Activated CD8-positive, alpha-beta memory T cell treated with anti-CD3 and anti-CD28 coated beads for 1 hour (primary cell): ENCODE measurements at places on chromosomes 12 and 14.

DNA sequence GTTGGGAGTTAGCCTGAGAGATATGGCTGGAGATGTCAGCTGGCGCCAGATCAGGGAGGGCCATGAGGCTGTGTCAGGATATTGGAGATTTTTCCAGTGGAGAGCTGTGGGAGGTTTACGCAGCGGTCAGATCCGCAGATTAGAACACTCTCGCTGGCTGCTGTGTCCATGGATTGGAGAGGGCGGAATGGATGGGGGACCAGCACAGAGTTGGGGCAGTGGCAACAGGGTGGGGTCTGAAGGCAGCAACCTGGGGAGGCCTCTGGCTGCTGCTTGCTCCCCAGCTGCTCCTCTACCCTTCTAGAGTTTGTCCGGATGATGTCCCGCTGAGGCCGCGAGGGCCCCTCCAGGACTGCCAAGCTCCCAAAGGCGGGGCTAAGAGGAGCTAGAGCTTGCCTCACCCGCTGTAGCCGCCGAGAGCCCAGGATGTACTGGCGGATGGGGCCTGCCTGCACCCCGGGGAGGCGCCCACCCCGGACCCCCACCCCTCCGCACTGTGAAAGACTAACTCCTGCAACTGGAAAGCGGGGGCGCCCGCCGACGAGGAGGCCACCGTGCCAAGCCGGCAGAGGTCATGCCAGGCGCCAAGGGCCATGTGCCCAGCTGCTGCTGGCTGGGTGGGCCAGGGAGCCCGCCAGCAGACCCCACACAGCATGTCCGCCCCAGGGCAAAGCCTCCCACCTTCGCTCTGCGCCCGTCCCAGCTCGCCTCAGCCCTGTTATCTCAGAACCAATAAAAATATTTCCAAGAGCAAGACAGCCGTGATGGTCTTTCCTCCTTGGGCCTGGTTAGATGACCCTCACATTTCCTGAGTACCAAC lies 20.2 kb upstream of the MLEC start:
- no peak for DNase-seq

- no peak for DNase-seq
Observed at GRCh38 chr12:124009781-124010180, 36.8 kb downstream of the ZNF664 start.

DNA sequence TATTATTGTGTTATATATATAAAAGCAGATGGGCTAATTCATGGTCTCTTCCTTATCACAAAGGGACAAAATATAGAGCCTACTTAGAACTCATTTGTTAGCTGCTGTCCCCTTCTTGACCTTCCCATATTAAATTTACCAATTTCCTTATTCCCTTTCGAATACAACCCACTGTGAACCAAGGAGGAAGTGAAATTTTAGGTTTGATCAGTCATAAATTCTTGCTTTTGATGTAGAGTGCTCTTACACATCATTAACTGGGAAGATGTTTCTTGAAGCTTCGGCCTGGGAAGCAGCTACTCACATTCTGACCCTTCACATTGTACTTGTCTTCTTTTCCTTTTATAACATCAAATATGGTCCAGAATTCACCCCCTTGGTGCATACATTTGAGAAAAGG lies 579.0 kb downstream of the LRFN5 start:
- DNase-seq = no peak

DNA sequence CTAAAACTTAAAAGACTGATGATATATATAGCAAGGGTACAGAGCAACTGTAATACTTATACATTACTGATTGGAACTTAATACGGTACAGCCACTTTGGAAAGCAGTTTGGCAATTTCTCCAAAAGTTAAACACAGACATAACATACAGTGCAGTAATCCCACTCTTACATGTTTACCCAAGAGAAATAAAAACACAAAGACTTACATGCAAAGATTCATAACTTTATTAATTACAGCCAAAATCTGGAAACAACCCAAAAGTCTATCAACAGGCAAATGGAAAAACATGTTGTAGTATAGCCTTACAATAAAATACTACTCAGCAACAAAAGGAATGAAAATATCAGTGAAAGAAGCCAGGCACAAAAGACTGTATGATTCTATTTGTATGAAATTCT lies 84.6 kb downstream of the GARIN6 start:
- no peak for DNase-seq

- DNase-seq = no peak
Observed at GRCh38 chr14:79467835-79468234, 743.5 kb downstream of the DIO2 start.

DNA sequence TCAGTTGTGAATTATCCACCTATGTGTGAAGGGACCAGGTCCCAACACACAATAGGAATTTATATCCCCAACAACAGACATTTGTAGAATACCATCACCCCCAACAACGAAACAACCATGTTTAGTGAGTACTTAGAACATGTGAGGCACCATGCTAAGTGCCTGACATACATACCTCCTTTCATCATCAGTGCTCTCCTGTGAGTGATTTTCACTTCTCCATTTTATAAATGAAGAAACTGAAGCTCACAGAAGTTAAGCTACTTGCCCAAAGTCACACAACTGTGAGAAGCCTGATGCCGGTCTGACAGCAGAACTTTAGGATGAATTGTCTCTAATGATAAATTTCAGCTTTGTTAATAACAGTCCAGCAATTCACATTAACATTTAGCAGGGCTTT lies 35.4 kb downstream of the SPTB start:
- DNase-seq = no peak

DNA sequence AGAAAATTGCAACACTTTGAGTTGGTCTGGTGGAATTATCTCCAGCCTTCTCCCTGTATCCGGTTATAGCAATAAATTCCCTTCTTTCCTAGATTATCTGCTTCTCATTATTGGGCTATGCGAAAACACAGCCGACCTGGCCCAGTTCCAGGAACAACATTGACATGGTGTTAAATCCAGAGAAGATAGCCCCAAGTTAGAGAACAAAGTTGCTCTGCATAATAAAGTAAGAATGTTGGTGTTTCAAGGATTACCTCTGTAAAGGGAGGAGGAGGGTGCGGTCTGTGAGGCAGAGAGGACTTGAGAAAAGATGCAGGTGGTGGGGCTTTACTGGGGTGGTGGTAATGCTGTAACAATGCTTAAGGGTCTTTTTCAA lies 12.1 kb downstream of the TCL1A start:
- DNase-seq = no peak

GRCh38 chr12:109902891-109903418 lies 2.9 kb downstream of the TCHP start:
- no peak for DNase-seq

GRCh38 chr14:63134801-63135200 lies 69.4 kb upstream of the RHOJ start:
- no peak for DNase-seq

GRCh38 chr12:28795311-28795710 lies 353.8 kb upstream of the FAR2 start:
- DNase-seq = no peak

GRCh38 chr14:31749275-31749674 lies 188.1 kb downstream of the NUBPL start:
- no peak for DNase-seq

GRCh38 chr14:52015411-52016030 lies 26.2 kb downstream of the RTRAF start:
- DNase-seq = no peak

DNA sequence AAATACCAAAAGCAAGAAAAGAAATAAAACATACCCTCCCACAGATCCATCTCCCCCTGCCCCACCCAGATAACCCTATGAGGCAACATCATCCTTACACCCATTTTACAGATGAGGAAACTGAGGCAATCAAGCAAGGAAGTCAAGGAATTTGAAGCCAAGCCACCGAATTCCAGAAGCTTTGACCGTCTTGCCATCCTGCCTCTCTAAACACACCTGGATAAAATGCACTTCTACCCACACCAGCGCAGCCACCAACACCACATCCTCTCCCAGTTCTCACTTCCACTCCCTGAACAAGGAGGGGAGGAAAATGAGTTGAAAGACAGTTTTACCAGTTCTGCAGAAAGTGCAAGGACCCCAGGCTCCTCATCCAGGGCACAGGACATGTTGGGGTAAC lies 13.6 kb downstream of the CMKLR1 start:
- no peak for DNase-seq

DNA sequence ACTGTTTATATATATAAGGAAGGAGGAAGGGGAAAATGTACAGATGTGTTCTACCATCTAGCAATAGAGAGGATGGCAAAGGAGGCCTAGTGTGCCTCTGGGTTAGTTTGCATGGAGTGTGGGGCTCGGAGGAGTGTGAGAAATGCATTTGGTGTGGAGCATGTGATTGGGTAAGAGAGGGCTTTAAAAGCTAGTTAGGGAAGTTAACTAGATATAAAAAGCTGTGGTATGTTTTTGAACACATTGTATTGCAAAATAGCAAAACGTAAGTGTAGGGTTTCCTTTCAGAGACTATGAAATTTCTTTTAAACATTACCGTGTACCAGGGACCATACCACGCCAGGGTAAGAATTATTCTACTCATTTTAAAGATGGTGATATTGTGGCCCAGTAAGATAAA lies 53.3 kb upstream of the STXBP6 start:
- DNase-seq = no peak

- DNase-seq = no peak
Observed at GRCh38 chr14:103858063-103858781, 10.8 kb upstream of the PPP1R13B start.

DNA sequence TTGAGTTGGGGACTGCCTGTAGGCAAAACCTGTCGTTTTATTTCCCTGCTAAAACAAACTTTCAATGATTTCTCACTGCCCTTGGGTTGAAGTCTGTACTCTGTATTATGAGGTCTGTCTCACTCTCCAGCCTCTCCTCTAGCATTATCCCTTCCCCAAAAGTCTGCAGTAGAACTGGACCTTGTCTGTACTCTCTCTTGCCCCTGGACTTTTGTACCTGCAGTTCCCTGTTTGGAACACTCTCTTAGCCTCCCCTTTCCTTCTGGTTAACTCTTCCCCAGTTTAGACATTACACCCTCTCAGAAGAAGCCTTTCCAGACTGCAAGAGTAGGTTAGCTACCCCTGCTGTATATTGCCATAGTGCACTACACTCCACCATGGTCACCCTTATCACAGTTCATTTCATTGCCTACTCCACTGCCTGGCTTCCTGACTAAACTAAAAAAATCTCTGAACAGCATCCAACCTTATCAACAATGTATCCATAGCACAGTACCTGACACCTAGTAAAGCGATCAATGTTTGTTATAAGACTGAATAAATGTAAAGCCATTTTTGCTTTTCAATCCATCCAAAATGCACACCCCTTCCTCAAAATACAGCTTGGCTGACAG lies 3.6 kb upstream of the AJUBA start:
- no peak for DNase-seq

DNA sequence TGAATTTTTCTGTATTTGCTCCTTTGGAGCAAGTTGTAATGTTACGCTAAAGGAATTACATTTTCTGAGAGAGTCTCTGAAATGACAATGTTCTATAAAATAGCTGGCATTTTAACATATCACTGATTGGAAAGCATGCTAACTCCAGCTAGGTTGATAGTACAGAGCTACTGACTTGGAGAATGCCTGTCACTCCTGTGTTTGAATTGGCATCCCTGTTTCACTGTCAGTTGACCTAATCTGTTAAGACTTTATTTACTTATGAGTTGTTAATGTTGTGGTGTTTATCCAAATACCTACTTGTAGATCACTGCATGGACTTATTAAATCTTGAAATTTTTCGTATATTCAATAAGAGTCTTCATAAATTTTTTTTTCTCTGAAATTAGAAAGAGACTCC lies 33.6 kb downstream of the HCFC2 start:
- DNase-seq = no peak

DNA sequence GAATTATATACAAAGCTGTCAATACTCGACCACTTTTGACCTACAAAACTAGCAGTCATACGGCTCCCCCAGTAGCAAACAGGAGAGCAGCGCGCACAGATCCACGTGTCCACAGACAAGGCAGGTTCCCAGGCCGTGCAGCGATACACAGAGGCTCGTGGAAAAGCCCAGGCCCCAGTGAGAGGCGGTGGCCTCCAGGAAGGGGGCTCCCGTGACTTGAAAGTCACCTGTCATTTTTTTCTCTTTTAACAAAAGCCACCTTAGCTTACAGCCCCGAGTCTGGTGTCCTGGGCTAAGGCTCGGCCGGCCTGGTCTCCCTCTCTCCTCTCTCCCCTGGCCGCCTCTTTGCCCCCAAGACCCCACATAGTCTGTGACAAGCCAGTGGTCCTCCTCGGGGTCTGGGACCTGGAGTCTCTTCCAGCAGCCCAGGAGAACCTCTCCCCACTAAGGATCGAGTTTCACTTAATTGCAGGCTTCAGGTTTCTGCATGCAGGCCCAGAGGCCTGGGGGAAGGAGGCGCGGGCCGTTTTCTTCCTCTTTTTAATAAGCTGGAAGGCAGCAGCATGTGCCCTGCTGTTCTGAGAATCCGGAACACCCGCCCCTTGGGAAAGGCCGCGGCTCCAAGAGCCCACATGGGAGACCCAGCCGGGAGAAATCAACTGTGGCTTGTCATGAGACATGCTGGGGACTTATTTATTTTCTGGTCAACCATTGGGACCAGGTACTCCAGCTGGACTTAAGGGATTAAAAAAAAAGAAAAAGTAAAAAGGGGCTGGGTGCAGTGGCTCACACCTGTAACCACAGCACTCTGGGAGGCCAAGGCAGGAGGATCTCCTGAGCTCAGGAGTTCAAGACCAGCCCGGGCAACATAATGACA lies 15.9 kb downstream of the NCOR2 start:
- DNase-seq = no peak

- no peak for DNase-seq
Observed at GRCh38 chr12:111600205-111600642, 1.1 kb upstream of the ATXN2 start.
